ENCODE measurements at places on chromosomes 2 and 18.

- DNase-seq, result no peak
These were observed 7.0 kb downstream of the LPIN1 start for GRCh38 chr2:11753452-11753885.

- DNase-seq, result no peak
These were observed 475.8 kb downstream of the TXNL1 start for GRCh38 chr18:56162311-56163265.

GRCh38 chr2:124708661-124709060 lies 683.6 kb downstream of the CNTNAP5 start:
- DNase-seq, result no peak

GRCh38 chr18:2139691-2140090 lies 431.6 kb downstream of the METTL4 start:
- DNase-seq, result no peak

- no peak for DNase-seq
These were observed 55.1 kb downstream of the COPS8 start for GRCh38 chr2:237140689-237141285.

GRCh38 chr2:138853761-138854160 lies 73.6 kb upstream of the NXPH2 start:
- DNase-seq, result no peak
